ENCODE measurements at places on chromosomes 4 and X.

GRCh38 chr4:140004549-140004895, 149.5 kb downstream of the MAML3 start:
- no peak for DNase-seq

GRCh38 chr4:182555997-182556418, 312.8 kb downstream of the TENM3 start:
- DNase-seq: no peak

GRCh38 chr4:40763228-40763716, 13.5 kb downstream of the NSUN7 start:
- no peak for DNase-seq

- no peak for DNase-seq
Observed at GRCh38 chr4:2963966-2964471, 648 bp downstream of the GRK4 start.

GRCh38 chr4:155953151-155954117, at the start of gene CTSO:
CTSO (minus strand) TSS chr4:155953866; CDS start chr4:155953847, 19 bp downstream.
- DNase-seq: peak; percentile 61

DNA sequence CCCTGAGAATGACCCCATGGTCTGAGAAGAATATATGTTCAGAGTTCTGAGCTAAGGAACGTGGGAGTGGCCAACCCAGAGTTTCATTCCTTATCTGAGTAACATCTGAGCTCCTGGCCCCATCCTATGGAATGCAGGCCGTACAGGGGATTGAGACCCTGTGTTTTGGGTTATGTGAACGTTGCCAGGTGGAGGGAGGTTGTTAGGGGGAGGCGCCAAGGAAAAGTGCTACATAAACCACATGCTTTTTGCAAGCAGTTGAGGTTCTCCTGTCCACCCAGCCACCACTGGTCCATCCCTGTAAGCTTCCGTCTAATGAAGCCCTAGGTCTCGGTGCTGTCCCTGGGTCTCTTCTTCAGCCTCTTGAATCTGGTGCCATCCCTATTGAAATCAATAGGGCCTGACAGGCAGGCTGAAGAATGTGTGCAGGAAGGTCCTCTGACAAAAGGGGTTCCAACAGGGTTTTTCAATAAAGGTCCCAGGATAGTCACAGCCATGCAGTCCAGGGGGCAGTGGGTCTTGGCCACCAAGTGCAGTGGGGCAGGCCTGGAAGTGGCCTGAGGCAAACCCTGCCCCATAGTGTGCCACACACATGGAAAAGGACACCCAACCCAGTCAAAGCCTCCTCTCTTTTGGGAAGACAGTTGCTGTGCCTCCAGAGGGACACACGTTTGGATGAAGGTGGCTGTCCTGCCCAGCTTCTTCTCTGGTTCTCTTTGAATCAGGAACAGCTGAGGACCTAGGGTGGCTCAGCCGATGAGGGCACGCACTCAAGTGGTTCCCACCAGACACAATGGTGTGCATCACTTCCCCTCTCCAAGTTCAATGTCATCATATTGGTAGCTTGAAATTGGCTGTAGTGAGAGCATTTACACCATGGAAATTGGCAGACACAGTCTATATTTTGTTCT, 53.5 kb downstream of the HTRA3 start:
- DNase-seq: no peak
